ENCODE measurements at places on chromosomes 4 and X.

DNA sequence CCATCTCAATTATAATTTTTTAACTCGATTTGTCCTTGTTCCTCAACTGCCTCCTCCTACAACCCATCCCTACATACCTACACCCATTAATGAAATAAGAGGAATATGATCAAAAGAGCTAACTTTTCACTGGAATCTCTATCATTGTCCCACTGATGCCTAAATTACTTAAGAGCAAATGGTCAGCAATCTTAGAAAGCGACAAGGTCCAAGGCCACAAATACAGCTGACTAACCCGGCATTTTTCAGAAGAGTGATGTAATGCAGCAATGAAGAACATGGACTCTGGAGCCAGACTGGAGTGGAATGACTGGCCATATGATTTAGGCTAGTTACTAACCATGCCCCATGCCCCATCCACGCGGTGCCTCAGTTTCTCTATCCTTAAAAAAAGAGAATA lies 56.2 kb downstream of the PPA2 start:
- no peak for DNase-seq

DNA sequence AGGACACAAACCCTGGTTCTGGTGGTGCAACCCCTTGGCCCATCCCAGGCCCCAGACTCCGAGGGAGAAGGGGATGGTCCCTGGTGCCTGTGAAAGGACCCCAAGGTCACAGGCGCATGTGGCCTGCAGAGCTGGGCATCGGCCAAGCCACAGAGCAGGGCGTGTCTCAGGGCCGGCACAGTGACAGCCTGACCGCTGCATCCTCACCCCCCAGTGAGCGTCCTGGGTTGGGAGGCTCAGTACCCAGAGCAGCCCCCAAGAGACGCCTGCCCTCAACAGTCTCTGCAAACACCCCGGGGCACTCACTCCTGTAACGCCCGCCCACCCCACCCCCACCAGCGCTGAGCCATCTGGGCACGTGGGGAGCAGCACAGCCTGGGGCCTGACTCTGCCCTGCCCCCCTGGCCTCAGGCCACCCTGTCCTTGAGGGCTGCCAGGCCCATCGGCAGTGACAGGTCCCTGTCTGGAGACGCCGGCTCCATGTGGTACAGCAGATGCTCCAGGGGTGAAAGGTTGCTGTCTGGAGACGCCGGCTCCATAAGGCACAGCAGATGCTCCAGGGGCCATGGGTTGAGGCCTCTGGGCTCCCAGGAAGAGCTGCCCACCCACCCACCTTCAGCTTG lies 24.5 kb upstream of the CPLX1 start:
- DNase-seq: no peak

DNA sequence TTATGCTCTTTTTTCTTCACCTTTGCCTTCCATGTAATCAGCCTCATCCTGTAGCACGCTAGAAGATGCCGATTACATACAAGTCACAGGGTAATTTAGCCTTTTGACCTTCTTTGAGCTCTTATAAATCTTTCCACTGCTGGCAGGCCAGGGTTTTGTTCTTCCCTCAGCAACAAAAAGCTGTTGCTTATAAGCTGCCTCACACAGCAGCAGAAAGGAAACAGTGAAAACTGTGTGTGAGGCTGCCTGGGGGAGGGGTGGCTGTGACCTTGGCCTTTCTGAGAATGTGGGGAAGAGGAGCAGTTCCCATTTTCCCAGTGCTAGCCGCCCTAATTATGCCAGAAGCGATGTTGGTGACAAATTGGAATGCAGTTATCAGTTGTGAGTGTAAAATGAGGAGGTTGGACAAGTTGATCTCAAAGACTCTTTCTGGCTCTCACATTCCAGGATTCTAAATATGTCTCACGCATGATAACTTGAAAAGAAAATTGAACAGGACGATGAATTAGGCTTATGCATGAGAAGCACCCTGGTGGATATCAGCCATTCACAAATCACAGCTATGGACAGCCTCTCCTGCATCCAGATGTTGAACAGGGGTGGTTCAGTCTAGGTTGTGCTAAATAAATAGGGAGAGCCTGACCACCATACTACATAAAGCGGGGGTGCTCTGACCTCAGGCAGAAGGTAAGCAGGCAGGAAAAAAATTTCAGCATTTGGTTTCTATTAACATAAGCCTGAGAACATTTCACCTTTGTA lies 25.7 kb downstream of the SLITRK2 start:
- DNase-seq: no peak

GRCh38 chr4:181061787-181062186 lies 1181.4 kb upstream of the TENM3 start:
- no peak for DNase-seq

DNA sequence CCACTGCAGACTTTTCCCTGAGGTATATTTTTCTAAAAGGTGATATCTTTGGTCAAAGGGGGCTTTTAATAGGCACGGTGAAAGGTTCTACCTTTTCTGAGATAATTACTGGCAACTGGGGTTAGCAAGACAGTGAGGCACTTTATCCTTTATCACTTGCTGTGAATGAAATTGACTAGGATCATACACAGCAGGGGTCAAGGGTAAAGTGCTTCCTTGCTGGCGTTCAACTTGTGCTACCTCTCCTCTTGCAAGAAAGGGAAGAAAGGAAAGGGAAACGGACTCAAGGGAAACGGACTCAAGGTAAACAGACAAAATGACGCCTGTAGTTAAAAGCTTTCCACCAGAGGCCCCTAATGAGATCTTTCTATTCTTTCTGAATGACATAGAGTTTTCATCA lies 78.6 kb upstream of the RAPGEF2 start:
- no peak for DNase-seq

- DNase-seq: no peak
These were observed 602.2 kb downstream of the IL15 start for GRCh38 chr4:142238589-142238988.

- no peak for DNase-seq
These were observed 161.4 kb downstream of the RAB28 start for GRCh38 chr4:13322681-13323101.

DNA sequence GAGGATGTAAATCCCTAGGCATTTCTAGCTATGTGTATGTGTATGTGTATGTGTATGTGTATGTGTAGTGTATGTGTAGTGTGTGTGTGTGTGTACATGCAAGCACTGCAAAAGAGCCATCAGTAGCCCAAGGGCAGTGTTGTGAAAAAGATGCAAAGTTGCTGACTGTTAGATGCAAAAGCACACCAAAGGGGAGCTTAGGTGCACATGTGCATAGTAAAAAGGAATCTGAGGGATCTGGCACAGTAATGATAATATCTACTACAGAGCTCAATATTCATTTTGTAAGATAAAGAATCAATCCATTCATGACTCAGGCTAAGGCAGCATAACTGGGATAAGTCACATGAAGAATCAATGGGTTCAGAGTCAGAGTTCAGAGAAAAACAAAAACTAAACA lies 80.2 kb downstream of the TMEM47 start:
- no peak for DNase-seq

- no peak for DNase-seq
These were observed 66.5 kb downstream of the ADRA2C start for GRCh38 chr4:3832536-3833220.

DNA sequence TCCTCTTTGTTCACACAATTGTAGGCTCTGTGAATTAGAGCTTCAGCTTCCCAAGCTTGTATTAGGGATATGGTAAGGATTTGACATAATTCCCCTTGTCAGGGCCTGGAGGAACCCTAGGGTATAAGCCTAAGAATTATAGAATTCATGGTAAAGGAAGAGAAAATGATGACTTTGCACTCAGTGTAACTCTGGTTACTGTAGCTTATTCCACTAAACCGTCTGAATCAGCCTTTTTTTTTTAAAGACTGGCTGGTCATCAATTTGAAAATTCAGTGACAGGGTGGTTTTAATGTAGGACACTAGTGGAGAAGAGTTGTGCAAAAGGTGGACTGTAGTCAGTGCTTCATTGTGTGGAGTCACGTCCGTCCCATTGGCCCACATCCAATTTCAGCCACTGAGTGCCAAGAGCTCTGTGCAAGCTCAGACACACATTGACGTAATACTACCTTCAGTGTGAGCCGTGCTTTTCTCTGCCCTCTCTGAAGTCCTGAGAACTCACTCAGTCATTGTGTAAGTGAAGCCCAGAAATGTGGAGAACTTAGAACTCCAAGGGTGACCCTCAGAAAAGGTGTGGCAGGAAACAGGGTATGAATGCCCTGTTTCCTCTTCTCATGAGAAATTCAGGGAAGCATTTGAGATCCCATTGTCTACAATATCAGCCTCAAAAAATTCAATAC lies 449.8 kb downstream of the C4orf33 start:
- DNase-seq: peak; percentile 39

- DNase-seq: no peak
These were observed 121.2 kb downstream of the AFAP1 start for GRCh38 chr4:7818399-7818911.

GRCh38 chr4:158018221-158018830 lies 154.5 kb downstream of the GASK1B start:
- no peak for DNase-seq

DNA sequence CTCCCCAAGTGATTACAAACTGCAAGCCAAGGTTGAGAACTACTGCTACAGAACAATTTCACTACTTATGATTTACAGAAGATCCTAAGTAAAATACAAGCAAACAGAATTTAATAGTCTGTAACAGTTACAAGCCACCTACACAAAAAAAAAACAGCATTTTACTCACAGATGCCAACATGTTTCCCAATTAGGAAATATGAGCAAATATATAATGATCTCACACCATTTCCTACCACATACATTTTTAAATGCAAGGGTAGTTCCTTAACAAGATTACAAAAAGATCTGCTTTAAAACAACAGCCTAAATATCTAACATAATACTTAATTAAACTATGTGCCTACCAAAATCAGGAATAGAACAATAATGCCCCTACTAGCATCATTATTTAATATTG lies 63.4 kb downstream of the EFHC2 start:
- no peak for DNase-seq

DNA sequence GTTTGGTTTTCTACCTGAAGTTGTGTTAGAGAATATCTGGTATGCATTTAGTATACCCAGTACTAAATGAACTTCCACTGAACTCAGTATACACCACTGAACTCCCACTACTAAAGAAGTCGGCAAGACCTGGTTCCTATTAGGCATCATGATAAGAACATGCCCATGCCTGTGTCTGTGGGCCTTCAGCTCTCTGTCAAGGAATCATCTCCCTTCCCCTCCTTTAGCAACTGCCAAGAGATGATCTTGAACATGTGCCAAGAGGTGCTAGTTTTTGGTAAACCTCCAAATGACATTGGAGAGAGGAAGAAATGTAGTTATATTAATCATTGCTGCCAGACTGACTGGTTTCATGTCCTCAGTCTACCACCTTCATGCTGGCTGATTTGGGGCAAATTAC lies 113.2 kb downstream of the ATP10D start:
- no peak for DNase-seq

DNA sequence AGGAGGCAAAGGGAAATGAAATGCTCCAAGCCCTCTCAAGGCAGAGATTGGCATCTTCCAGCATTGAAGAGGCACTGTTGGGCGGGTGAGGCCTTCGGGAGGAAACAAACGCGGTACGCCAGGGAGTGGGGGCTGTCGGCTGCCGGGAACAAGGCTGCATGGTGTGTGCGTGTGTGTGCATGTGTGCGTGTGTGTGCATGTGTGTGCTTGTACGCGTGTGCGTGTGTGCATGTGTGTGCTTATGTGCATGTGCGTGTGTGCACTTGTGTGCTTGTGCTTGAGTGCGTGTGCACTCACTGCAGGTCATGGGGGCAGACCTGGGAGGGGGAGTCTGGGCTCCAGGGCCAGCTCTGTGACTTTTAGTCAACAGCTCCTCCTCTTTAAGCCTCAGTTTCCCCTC lies 113.6 kb upstream of the ADRA2C start:
- no peak for DNase-seq

DNA sequence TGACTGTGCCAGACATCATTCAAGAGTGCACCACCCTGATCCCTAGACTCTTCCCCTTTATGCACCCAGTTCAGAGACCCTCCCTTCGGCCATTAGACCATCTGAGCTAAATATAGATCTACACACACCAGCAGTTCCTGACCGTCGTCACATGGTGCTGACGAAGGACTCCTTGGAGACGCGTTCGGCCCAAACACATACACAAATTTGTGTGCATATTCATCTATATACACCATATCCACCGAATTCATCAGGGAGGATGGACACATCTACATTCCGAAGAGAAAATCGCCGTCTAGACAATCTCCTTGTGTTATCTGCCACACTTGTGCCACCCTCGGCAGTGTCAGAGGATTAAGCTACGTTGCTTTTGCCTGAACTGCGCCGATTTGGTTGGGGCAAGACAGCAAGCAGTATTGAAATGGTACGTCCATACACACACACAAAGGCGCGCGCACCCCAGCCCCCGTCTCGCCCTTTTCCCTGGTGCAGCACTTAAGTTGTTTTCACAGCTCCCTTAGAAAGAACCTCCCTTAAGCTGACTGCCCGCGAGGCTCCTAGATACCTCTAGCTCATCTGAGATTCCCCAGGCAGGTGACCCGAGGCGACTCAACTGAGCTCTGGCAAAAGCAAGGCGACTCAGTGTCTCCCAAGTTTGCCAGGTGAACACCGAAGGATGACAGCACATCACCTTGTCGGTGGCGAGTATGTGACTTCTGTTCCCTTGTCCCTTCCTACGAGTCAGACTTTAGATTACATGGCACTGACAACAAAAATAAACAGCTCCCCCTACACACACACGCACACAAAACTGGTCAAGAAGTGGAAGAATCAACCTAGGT lies 1.0 kb downstream of the RASGEF1B start:
- peak; percentile 65 for DNase-seq

DNA sequence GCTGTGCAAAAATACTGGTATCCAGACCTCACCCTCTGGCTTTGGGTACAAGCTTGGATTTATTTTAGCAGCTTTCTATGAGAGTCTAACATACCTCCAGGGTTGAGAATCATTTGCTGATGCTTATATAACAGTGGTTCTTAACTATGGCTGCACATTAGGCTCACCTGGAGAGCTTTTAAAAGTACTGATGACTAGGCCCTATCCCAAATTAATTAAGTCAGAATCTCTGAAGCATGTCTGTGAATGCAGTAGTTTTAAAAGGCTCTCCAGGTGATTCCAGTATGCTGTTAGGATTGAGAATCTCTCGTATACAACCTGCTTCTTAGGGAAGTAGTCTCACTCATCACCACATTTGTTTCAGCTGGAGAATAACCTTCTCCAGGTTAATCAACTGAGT lies 99.2 kb downstream of the PDHA2 start:
- no peak for DNase-seq

GRCh38 chr4:137621056-137621455 lies 88.8 kb upstream of the PCDH18 start:
- DNase-seq: no peak

- DNase-seq: no peak
These were observed 16.7 kb upstream of the PSAPL1 start for GRCh38 chr4:7451434-7451789.

DNA sequence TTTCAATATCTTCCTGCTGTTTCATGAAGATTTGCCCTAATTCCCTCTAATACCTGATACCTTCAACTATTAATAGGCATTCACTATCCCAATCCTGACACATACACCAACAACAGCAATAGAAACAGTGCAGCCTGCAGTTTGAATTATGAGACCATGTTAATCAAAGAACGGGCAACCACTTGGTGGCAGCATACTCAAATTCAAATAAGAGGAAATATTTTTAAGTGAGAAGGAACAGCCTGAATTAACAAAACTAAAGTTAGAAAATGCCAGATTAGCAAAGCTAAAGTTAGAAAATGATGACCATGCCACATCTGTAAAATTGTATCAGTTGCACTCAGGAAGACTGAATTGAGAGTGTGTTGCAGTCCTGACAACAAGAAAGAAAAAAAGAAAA lies 204.9 kb downstream of the SMARCA1 start:
- DNase-seq: peak; percentile 72
